CD4-positive, CD25-positive, alpha-beta regulatory T cell (primary cell): ENCODE measurements at places on chromosomes 16 and 17.
A peak's percentile ranks its signal among the peaks of the same experiment; 100 is the strongest.

- no peak for DNase-seq
Measured at GRCh38 chr16:14050291-14051027, 20.7 kb upstream of the MRTFB start.

DNA sequence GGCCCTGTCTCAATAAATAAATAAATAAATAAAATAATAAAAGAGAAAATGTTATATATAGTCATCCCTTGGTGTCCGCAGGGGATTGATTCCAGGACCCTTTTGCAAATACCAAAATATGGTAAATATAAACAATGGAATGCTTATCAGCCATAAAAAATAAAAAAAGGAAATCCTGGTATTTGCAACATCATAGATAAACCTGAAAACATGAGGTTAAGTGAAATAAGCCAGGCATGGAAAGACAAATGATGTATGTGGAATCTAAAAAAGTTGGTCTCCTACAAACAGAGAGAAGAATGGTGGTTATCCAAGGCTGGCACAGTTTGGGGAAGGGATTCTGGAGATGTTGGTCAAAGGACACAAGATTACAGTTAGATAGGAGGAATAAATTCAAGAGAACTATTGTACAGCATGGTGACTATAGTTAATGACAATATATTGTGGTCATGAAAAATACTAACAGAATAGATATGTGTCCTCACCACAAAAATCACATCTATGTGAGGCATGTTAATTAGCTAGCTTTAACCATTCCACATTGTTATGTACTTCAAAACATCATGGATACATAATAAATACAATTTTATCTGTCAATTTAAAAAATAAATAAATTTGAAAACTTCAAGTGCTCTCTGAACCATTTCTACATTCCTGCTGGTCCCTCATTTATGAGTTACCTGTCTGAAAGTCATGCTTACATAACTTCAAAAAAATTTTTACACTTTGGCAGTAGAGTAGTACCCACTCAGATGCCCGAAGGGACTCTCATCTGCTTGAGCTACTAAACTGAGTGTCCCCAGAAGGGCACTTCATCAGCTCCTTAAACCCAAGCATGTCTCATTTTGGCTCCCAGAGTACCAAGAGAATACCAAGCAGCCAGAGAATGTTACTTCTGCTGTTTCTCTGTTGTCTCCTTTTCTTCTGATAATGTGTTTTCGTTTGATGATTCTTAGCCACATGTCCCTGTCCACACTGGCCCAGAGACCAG, 26.6 kb downstream of the N4BP1 start:
- DNase-seq: no peak

GRCh38 chr16:66580605-66581209, 1.4 kb downstream of the CMTM2 start:
- no peak for DNase-seq

DNA sequence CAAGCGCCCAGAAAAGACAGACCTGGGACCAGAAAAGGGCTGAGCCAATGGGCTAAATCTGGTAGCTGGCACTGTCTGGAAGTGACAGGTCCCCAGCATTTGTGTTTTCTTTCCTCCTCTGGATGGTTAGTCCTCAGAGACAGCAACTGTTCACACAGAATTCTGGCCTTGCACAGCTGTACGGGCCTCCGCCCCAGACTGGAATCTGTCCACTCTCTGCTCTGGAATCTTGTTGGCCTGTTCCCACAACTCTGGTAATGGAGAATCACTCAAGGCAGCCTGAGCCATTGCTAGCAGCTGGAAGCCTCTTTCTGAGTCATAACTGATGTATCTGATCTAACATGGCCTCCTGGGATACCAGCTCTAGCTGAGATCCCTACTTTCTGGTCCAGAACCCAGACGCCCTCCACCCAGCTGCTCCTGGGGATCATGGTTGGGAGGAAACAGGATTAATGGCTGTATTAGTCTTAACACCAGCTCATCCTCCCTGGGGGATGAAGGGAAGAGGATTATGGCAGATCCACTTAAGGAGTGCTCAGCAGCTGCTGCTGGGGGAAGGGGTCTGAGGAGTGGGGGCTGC, 9.1 kb downstream of the ZNF668 start:
- no peak for DNase-seq

GRCh38 chr16:89038811-89039735, 54.6 kb upstream of the ACSF3 start:
- no peak for DNase-seq

- peak; percentile 60 for DNase-seq
Measured at GRCh38 chr16:68756239-68756915, 19.3 kb downstream of the CDH1 start.

- no peak for DNase-seq
Measured at GRCh38 chr16:29760567-29761279, 14.9 kb upstream of the C16orf54 start.

DNA sequence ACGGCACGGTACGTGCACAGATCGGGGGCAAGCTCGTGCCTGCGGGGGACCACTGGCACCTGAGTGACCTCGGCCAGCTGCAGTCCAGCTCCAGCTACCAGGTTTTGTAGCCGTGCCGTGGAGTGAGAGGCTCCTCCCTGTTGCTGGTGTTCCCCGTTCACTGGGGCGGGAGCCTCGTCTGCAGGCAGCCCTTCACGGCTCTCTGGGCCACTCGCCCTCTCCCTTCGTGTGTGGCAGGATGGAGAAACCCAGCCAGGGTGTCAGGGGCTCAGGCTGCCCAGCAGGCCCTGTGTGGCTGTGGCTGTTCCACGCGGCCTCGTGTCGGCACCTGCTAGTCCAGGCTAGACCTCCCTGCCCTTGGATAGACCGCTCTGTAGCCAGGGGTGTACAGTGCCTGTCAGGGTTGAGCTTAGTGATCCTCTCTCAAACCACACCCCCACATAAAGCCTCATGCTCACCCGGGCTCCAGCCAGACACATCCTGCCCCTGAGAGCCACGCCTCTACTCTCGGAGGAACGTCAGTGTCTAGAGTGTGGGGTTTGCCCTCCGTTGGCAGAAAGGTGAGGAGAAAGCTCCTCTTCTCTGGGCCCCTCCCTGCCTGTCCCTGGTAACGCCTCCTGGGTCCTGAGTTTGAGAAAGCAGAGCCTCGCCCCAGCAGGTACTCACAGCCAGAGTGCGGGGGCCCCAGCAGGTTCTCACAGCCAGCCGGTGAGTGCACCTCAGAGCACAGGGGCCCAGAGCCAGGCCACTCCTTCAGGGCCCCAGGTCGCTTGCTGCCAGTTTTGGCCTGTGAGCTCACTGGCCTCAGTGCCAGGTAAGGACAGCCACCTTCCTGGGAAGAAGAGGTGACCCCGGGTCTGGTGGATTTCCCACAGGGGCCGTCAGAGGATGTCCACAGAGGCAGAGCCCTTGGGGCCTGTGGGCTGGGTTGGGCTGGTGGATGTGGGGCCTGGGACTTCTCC, 27.7 kb downstream of the NME3 start:
- no peak for DNase-seq

GRCh38 chr17:21095735-21096134, 31.0 kb upstream of the DHRS7B start:
- DNase-seq: no peak

GRCh38 chr17:17032131-17032692, 10.0 kb upstream of the MPRIP start:
- DNase-seq: no peak

GRCh38 chr16:75120253-75120652, 3.7 kb upstream of the LDHD start:
- no peak for DNase-seq

- DNase-seq: peak; percentile 51
Measured at GRCh38 chr17:81481073-81481799, 31.4 kb downstream of the ACTG1 start.

DNA sequence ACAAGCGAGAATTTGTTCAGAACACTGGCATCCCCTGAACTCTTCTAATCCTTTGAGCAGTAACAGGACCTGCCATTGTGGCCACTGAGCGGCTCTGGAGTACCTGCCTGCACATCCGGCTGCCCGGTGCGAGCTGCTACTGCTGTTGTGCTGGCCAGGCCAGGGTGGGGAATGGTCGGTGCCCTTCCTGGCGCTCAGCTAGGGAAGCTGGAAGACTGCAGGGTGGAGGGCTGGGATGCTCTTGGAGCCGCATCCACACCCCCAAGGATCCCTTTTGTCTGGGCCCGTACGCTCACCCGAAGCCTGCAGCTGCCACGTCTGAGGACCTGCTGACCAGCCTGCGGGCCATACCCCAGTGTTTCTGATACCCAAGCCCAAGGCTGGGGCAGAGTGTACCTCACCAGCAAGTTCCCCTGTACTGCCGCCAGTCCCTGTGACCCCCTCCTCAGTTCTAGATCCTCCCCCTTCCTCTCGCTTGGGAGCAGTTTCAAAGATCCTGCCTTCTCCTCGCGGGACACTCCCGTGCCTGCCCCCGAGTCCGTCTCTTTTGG, 49.7 kb downstream of the PGS1 start:
- no peak for DNase-seq

GRCh38 chr16:76913046-76913445, 277.9 kb upstream of the MON1B start:
- no peak for DNase-seq

DNA sequence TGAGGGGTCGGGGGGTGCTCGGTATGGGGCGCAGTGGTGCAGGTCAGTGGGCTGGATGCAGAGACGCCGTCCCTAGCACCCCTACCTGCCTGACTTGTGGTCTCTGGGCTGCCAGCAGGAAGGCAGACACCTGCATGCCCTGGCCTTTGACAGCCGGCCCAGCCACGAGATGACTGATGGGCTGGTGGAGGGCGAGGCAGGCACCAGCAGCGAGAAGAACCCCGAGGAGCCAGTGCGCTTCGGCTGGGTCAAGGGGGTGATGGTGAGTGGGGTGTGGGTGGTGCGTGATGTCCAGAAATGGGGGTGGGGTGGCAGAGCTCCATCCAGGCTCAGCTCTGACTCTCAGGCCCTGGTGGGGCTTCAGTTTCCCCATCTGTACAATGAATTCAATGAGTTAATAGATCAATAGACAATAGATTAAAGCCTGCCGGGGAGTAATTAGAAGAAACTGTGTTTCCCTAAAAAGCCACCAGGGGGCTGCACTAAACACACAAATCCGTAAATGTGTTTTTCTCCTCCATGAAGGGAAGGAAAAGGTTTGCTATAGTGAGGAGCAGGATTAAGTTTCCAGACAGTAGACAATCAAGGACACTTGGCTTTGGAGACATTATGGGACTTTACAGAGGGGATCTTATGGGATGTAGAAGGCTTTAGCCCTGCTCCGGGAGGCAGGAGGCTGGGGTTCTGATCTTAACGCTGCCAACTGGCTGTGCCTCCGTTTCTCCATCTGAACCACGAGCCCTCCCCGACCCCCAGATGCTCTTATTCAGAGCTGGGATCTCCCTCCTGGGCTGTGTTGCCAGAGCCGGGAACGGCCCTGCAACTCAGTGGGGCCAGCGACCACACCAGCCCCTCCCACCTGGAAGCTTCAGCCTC, 2.2 kb downstream of the SLC12A3 start:
- peak; percentile 19 for DNase-seq

DNA sequence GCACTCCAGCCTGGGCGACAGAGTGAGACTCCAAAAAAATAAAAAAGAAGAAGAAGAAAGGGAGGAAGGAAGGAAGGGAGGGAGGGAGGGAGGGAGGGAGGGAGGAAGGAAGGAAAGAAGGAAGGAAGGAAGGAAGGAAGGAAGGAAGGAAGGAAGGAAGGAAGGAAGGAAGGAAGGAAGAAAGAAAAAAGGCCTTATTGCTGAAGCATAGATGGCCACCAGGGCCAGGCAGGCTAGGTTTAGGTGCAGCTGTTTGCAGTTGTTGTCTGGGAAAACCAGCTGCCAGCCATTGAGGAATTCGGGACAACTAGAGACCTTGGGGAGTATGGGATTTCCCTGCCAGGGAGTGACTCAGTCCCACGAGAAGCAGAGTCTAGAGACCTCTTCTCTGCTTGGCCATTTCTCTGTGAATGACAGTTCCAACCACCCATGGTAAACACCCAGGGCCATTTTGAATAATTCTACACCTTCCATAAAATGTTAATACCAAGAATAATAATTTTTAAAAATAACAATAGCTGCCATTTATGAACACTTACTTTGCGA, 31.0 kb downstream of the SCNN1B start:
- DNase-seq: no peak

GRCh38 chr16:75219838-75220237, 1.1 kb downstream of the CTRB1 start:
- DNase-seq: no peak

GRCh38 chr17:29563816-29564215, 3.0 kb downstream of the ABHD15 start:
- no peak for DNase-seq

DNA sequence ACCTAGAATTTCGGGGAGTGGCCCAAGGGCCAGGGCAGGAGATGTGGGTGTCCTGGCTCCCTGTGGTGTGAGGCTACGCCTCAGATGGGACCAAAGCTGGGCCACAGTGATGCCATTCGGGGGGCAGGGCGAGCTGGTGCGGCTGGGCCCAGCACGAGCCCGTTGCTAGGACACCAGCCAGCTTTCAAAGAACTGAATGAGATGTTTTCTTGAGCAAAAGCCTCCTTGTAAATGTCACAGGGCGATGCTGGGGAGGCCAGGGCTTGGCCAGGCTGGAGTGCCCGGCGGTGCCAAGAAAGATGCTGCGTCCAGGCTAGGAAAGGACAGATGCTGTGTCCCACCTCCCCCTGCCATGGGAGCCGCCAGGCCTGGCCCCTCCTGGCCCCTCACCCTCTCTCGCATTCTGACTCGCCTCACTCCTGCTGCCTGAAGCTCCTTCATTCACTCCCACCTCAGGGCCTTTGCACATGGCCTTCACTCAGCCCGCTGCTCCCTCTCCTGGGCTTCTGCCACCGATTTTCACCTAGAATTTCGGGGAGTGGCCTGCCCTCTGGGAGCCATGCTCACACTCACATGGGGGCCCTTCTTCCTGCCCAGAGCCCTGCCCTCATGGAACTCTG, 39.1 kb downstream of the CPNE2 start:
- DNase-seq: no peak

DNA sequence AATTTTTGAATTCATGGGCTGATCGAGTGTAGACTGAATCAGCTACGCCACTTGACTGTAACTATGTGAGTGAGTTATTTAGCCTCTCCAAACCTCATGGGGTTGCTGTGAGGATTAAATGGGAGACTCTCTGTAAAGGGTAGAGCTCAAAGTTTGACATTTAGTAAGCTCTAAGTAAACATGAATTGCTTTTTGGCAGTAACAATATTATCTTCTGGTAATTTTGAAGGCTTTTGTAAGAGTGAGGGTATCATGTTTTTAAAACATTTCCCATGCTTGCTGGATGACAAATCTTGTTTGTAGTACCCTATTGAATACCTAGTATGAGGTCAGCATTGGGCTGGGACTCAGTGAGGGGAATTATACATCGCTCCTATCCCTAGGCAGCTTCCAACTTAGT, 35.3 kb downstream of the MRTFB start:
- no peak for DNase-seq
